Right ventricle myocardium inferior (tissue), 1 donor: ENCODE measurements at places on chromosomes 6 and 20.

DNA sequence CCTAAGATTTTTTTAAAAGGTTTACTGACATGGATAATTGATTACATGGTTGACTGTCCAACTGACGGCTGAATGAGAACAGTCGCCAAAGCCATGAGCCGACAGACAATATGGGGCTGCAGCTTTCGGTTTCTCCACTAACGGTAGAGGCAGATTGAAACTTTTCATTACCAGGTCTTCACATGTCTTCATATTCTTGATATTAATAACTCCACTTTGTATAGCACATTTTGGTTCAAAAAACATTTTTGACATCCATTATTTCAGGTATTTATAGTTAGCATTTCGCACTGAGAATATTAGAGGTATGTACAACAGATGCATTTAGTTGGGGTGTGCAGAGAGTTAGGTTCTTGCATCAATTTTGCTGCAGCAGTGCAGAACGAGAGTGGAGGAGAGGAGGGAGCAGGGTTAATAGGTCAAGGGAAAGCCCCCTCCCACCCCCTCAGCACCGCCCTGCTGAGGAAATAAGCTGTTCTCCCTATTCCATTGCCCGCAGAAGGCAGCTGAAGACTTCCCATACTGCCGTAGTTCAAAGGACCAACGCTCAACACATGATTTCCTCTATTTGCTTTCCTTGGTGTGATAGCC lies 73.6 kb upstream of the ADTRP start:
- no peak for DNase-seq

GRCh38 chr6:163730246-163731210 lies 316.0 kb downstream of the QKI start:
- DNase-seq, result no peak

DNA sequence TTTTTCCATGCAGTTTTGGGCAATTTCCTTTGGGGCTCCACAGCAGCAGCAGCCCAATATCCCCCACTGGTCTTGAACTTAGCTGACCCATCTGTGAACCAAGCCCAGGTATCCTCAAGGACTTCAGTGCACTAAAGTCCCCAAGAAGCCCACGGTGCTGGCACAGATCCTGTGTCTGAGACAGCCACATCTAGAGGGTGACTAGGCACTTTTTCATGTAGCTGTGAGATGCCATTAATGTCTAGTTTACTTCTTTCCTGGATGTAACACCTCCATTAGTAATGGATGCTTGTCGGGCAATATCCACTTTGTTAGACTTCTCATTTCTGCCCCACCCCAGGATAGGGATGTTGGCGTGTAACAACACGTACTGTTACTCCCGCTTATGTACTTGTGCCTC lies 176.2 kb upstream of the PROKR2 start:
- no peak for DNase-seq

DNA sequence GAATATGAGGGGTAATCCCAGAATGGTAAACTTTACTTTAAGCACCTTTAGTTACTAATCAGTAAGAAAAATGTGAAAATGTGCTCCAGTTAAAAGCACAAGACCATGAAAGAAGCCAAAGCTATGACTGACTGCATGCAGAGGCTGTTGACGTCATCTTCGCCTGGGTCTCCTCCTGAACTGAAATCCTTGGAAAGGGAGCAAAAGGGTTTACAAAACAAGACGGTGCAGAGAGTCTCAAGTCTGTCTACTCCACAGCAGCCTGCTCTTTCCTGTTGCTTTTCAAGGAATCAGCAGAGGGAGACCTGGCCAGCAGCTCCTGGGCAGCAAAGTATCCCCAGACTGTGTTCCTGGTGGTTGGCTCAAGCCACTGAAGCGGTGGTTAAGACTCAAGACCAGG lies 10.2 kb downstream of the FKBP1A start:
- DNase-seq, result no peak
